EH (cell line): ENCODE measurements at places on chromosomes 12 and 14.

DNA sequence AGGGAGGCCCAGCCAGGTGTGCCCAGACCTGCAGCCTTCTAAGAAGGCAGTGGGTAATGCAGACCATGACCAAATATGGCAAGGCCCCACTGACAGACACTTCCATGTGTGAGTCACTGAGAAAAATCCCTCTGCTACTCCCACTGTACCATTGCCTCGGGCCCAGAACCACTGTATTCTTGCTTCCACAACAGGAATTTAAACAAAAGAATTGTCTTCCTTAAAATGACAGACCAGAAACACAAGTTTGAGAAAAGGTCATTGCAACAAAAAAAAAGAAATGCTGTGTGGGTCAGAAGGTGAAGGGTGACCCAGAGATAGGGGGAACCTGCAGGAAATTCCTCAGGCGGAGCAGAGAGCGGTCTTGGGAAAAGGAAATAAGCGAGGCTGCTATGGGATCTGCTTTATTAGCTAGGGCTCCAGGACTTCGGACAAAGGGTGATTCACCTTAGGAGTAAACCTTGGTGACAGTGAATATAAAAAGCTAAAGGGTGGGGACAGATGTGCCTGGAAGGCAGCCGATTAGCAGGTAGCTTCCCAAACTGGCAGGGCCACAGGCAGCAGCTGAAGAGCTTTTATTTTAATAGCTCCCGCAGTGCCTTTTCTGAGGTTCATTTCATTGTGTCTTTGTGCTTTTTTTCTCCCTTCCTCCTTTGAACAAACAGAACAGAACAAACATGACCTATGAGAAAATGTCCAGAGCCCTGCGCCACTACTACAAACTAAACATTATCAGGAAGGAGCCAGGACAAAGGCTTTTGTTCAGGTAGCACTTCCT is 185.3 kb upstream of the BCL2L14 start:
- DNase-seq = peak; percentile 90

DNA sequence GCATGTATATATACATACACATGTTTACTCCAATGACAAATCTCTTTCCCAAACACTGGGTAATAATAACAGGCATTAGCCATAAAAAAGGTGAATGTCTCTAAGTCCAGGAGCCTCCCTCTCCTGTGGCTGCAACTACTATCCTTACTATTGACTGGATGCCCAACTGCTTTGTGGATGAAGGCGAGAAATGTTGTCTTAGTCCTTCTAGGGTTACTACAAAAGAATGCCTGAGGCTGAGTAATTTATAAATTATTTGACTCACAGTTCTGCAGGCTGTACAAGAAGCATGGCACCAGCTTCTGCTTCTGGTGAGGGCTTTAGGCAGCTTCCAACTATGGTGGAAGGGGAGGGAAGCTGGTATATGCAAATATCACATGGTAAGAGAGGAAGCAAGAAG is 366.0 kb upstream of the DDHD1 start:
- DNase-seq = peak; percentile 78

- DNase-seq = peak; percentile 86
These were observed 52.3 kb downstream of the IRAK3 start for GRCh38 chr12:66241061-66242043.

- DNase-seq = no peak
These were observed 32.3 kb downstream of the PLEKHG3 start for GRCh38 chr14:64736271-64737169.

GRCh38 chr14:55265197-55265596 is 6.0 kb upstream of the FBXO34 start:
- no peak for DNase-seq

- DNase-seq = no peak
These were observed 255.2 kb downstream of the EMP1 start for GRCh38 chr12:13451776-13452175.

- no peak for DNase-seq
These were observed 7.9 kb downstream of the CCDC85C start for GRCh38 chr14:99596071-99596627.

DNA sequence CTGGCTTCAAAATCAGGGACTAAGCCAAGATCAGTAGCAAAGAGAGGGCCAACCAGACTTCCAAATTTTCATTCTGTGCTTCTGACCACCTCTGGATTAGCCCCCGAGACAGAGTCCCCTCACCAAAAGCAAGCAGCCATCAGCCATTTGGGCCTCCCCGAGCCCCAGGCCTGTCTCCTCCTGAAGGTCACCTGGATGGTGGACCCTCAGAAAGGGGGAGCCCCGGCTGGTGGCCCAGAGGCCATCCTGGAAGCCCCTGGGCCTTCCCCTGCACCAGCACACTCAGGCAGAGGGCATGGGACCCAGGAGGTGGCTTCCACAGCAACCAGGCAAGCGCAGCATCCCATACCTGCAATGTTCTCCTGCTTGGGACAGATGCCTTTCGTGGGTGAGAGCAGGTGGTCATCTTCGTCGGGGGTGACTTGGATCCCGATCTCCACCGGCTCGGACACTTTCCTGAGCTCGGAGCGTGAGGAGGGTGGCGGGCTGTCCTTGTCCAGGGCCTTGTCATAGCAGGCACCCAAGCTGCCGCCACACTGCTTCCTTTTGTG is 14.8 kb downstream of the BCL11B start:
- DNase-seq = no peak

DNA sequence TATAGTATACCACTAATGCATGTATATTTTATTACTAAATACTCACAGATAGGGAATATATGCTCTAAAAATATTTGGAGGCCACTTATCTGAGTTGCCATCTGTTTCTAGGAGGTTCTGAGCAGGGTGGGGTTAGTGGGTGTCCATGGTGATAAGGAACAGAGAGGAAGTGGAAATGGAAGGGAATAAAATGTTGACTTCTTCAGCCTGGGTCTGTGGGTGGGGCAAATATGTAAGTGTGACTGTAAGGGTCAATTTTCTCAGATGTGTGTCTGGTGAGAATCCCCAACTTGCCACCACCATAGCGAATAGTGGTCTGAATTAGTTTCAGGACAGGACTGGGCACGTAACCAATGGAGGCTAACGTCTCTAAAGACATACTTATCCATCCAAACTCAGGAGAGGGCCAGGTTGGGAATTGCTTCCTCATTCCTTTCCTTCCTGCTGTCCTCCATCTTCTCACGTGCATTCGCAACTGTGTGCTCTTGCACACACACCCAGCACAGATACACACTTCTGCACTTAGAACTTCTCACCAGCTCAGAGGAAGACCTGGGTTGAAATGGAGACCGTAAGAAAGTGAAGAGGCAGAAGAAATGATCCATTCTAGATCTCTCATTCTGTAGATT is 54.2 kb upstream of the GZMB start:
- DNase-seq = no peak

GRCh38 chr14:90523544-90523943 is 126.7 kb downstream of the CALM1 start:
- peak; percentile 67 for DNase-seq

- no peak for DNase-seq
These were observed 362.9 kb downstream of the RAD51B start for GRCh38 chr14:68182492-68182891.

GRCh38 chr12:122227341-122227740 is 1.5 kb upstream of the DIABLO start:
- DNase-seq = no peak

GRCh38 chr12:124523071-124523470 is 44.3 kb downstream of the NCOR2 start:
- peak; percentile 31 for DNase-seq

DNA sequence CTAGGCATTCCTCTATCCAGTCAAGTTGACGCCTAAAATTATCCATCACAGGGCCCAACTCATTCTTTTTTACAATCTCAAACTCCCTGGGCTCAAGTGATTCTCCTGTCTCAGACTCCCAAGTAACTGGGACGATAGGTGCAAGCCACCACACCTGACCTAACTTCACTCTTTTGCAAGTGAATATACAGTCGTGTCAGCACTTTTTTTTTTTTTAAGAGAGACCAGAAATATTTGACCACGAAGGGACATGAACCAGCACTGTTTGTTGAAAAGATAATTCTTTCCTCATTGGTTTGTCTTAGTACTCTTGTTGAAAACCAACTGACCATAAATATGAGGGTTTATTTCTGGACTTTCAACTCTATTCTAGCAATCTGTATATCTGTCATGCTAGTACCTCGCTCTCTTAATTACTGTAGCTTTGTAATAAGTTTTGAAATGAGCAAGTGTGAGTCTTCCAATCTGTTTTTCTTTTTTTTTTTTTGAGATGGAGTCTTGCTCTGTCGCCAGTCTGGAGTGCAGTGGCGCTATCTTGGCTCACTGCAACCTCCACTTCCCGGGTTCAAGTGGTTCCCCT is 14.0 kb downstream of the PTGR2 start:
- DNase-seq = no peak
